ENCODE measurements at places on chromosomes 7 and 10.
A peak's percentile ranks its signal among the peaks of the same experiment; 100 is the strongest.

GRCh38 chr10:124849111-124849773, 47.6 kb downstream of the ABRAXAS2 start:
- DNase-seq, result no peak

DNA sequence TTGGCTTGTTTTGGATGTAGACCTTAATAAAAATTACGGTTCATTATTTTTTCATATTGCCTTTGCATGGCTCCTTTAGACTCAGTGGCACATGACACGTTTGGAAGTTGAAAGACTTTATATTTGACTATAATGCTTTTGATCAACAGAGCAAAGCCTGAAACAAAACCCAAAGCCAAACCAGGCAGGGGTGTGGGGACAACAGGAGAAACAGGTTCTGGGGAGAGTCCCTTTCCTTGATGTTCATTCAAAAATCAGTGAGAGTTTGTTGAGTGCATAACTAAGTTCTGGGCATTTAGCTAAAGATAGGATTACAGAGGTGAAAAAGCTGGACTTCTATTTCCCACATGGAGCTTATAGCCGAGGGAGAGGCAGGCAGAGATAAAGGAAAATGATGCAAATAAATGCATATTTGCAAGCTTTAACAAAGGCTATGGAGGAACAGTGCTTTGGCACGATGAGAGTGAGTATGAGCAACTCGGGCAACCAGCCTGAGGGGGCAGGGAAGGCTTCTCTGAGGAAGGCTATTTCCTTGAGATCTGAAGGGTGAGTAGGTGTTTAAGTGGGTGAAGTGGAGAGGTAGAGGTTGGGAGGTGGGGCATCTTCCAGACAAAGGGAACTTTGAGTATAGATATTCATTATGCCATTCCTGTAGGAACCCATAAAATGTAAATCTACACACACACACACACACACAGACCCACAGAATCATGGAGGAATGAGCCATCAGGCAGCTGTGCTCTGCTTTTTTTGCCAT, 34.5 kb upstream of the PDZD8 start:
- no peak for DNase-seq

- DNase-seq, result no peak
These were observed 12.1 kb upstream of the DLX6 start for GRCh38 chr7:96993094-96993865.

DNA sequence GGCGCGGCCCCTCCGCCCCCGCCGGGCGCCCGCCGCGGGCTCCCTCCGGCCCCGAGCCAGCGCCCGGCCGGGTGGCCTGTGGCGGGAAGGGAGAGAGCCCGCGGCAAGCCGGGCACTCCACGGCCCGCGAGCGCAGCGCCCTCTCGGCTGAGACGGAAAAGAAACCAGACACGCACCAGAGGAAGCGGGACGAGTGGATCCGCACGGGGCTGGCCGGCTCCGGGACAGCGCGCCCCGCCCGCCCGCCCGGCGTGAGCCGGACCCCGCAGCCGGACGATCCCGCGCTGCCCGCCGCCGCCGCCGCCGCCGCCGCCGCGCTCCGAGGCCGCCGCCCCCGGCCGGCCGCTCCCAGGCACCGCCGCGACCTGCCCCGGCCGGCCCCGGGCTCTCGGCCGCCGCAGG, 300 bp downstream of the ARHGAP21 start:
- DNase-seq, result peak; percentile 44

DNA sequence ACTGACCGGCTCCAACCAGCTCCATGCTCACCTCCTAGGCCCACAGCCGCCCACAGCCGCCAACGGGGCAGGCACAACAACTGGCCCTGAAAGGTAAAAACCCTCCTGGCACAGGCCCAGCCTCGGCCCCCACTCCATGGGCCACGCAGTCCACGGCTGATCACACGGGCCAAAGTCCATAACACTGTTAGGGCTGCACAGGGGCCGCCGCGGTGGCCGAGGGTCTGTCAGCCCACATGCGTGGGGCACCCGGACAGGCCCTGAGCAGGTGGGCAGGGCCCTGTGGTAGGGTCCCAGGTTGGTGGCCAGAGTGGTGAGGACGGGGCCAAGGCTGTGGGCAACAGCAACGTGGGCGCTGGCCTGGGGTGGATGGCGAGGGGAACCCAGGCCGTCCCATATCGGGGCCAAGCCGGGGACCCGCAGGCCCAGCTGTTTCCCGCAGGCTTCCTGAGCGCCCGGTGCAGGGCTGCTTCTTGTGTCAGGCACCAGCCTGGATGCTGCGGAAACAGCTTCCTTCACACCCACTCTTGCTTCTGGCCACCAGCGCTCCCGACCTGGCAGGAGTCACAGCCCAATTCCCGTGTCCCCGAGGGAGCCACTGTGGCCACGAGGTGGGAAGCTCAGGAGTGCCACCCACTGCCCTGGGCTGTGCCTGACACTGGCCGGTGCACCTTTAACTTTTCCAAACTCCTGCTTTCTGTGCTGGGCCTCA, 29.2 kb downstream of the CYP2W1 start:
- no peak for DNase-seq

DNA sequence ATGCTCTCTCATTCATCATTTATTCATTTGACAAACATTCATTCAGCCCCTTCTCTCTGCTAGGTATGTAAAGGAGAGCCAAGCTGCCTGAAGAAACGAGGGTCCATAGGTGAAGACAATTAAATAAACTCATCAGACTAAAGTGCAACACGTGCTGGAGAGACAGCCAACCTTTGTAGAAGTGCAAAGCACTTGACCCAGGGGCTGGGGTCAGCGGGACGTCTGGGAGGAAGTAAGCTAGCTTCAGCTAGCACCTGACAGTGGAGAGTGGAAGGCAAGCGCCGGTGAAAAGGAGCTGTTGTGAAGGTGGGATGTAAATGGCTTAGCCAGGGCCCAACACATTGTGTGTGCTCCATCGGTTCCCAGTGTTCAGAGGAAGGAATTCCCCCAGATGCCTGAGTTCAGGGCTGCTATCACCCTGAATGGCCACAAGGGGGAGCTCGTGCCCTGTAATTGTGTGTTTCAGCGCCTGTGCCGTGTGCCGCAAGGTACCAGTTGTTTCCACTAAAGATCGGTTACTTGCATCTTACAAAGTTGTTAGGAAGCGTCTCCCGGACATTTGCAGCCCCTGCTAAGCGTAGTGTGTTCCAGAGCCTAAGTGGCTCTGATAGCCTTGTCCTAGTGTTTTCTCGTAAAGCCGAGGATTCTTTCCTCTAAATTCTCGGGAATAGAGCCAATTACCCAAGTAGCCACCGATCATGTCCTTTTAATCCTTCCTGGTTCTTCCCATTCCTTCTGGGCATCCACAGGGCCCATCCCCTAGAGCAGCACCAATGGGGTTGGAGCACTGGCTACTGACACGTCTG, 30.6 kb downstream of the TLX1 start:
- DNase-seq, result peak; percentile 67

DNA sequence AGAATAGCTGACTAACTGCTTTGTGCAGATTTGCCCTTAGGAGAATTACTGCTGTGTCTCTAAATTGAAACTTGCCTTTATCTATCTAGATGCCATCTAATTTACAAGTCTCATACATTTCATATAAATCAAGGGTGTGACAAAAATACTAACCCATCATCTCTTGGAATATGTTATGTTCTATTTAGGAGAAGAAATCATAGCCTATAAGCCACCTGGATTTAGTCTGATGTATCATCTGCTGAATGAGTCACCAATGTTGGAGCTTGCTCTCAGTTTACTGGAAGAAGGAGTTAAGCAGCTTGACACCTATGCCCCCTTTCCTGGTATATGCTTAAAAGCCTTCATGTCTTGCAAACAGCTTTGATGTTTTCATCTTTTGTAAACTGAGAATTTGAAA, 43.5 kb downstream of the NUP205 start:
- no peak for DNase-seq

- no peak for DNase-seq
These were observed 855.9 kb downstream of the GRID1 start for GRCh38 chr10:85510682-85511081.

- DNase-seq, result no peak
These were observed 33.2 kb upstream of the HABP2 start for GRCh38 chr10:113519681-113520115.

- DNase-seq, result peak; percentile 44
These were observed 435.6 kb upstream of the NFE2L3 start for GRCh38 chr7:25716421-25716820.

- DNase-seq, result no peak
These were observed 467.6 kb upstream of the FOXK1 start for GRCh38 chr7:4214291-4215155.

DNA sequence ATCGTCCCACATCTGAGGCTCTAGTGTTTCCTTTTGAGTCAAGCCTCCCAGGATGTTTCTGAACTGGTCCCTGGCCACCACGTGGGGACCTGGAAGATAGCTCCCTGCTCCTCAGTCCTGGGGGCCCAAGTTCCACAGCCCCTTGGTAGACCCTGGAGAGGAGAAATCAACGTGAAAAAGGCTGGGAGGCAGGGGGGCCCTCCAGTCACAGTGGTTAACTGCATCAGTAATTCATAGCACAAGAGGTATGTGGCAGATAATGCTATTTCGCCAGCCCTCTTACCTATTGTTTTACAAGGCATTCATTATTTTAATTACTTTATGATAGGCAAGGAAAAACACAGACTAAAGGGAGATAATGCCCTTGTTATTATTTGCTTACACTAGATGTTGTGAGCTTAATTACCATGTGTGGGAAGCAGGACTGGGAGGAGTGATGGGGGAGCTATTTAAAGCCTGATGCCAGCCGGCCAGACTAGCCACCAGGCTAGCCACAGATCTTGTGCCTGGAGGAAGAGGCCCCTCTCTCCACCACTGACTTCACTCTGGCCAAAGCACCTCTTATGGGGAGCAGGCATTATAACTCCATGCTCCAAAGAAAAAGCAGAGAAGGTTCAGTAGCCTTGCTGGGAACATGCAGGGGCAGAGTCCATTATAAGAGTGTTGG, 230.7 kb downstream of the KCNMA1 start:
- no peak for DNase-seq

- peak; percentile 21 for DNase-seq
These were observed 81.0 kb downstream of the CFAP58 start for GRCh38 chr10:104434601-104435000.

GRCh38 chr7:84674236-84674913, 479.8 kb upstream of the SEMA3A start:
- no peak for DNase-seq

DNA sequence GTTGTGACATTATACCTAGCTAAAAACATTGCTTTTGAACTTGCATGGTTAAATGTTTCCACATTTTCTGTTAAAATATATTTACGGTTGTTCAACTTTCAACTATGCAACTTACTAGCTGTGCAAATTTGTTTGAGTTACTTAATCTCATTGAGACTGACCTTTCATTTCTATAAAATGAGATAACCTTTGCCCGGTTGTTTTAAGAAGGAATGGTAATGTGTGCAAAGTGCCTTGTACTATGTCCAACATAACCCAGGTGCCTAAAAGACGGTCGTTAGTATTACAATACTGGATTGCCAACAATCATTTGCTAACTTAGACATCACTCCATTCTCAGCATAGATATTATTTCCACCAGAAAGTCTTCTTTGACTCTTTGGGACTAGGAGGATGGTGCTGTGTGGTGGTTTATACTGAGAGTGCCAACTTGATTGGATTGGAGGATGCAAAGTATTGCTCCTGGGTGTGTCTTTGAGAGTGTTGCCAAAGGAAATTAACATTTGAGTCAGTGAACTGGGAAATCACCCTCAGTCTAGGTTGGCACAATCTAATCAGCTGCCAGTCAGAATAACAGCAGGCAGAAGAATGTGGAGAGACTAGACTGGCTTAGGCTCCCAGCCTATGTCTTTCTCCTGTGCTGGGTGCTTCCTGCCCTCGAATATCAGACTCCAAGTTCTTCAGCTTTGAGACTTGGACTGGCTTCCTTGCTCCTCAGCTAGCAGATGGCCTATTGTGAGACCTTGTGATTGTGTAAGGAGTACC, 85.2 kb upstream of the PDSS1 start:
- DNase-seq, result no peak

DNA sequence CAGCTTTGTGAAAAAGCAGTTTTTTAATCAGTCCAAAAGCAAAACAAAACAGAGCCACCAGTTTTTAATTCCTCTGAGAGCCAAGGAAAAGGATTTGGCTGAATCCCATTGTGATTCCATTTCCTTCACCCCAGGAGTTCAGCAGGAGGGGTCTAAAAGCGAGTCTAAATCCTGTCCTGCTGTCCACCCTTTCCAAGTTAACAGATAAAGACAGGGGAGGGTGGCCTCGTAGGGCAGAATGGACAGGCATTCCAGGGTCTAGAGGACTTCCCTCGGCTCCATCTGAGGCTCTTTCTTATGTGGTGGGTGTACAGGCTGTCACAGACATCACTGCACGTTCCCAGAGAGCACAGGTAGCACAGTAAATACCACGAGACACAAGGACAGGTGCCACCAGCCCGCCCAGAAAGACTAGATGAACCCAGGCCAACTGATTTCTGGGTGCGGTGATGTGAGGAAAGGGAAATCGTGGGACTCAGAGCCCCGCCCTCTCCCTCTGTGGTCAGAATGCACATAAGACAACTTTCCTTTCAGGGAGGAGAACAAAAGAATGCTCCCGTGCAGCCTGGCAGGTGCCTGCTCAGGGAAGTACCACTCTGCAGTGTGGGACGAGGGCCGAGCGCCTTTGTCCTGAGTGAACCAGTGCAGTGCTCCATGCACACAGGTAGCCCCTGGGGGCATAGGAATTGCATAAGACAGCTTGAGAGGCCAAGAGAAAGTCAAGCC, 119.7 kb downstream of the ABLIM1 start:
- no peak for DNase-seq

DNA sequence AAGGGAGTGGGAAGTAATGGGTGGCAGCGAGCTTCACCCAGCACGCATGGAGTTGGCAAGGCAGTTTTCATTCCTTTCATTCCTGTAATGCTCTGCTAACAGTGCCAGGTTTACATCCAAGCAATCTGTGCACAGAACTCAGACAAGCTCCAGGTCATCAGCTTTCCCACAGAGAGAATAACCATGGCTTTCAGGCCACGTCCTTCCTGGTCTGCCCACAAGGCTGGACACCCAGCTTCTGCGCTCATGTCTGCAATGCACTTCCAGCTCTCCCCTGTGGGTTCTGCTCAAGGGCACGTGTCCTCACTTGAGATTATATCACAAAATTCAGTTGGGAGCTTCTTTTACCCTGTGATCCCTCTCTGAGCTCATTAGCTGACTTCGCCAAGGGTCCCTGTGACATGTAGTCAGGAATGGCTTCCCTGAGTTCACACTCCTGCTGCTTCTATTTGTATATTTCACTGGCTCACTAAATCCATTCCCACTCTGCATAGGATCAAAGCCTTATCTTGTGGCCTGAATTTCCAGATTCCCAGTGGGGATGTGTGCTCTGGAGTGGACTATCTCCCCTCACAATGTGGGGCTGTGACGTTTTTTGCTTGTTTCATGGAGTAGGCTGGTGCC, 18.6 kb downstream of the AKR1C2 start:
- peak; percentile 3 for DNase-seq

GRCh38 chr7:2604608-2605174, 27.1 kb upstream of the TTYH3 start:
- no peak for DNase-seq

GRCh38 chr10:97888641-97889262, 39.1 kb downstream of the GOLGA7B start:
- peak; percentile 73 for DNase-seq

GRCh38 chr10:97923057-97923456, 73.4 kb downstream of the GOLGA7B start:
- DNase-seq, result no peak
